ENCODE measurements at places on chromosomes 3 and 15.

DNA sequence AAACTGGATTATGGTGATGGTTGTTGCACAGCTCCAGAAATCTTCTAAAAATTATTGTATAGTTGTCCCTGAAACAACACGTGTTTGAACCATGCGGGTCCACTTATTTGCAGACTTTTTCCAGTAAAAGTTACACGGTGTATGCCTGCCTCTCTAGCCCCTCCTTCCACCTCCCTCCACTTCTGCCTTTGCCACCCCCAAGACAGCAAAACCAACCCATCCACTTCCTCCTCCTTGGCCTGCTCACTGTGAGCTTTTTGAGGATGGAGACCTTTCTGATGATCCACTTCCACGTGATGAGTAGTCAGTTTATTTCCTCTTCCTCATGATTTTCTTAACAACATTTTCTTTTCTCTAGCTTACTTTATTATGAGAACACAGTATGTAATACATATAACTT, 5.4 kb downstream of the CYFIP1 start:
- no peak for DNase-seq

DNA sequence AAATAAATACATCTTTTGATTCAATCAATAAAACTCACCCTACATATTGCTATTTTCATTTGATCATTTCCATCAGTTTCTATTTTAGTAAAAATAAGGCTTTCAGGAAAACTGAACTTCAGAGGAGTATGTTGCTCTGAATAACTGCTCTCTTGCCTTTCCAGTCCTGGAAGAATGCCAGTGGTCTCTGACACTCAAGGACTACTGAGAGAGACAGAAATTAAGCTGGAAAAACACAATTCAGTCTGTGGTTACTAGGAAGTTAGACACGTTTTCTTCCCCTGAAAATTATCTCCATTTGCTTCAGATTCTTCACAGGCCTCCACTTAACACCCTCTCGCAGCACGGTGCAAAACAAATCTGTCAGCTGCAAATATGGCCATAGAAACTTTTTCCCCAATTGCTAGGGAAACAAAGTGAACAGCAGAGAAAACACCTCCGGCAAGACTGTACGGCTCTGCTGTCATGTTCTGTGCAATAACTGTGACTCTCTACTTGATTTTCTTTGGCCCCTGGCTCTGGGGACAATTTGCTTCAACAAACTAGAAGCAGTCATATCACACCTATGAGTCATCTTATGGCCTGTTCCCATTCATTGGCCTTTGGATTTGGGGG, 353.0 kb downstream of the MAGI1 start:
- no peak for DNase-seq

- no peak for DNase-seq
Measured at GRCh38 chr15:58731756-58732535, 17.6 kb downstream of the ADAM10 start.

DNA sequence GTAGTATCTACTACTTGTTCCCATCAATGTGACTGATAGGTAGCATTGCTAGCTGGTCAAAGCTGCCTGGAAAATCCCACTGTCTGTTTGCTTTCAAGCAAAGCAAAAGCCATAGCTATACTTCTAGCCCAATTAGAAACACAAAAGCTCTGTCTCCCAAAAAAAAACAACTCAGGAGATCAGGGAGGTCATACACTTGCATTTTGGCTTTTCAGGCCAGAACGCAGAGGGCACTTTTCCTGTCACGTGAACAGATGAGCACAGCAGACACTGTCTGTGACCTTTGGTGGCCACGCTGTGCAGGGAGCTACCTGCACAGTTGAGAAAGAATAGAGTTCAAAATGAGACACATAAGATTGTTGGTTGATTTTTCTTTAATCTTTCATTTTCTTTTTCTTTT, 441.7 kb upstream of the PDZRN3 start:
- DNase-seq = no peak

- DNase-seq = no peak
Measured at GRCh38 chr3:141746962-141747361, 8.9 kb downstream of the RNF7 start.

DNA sequence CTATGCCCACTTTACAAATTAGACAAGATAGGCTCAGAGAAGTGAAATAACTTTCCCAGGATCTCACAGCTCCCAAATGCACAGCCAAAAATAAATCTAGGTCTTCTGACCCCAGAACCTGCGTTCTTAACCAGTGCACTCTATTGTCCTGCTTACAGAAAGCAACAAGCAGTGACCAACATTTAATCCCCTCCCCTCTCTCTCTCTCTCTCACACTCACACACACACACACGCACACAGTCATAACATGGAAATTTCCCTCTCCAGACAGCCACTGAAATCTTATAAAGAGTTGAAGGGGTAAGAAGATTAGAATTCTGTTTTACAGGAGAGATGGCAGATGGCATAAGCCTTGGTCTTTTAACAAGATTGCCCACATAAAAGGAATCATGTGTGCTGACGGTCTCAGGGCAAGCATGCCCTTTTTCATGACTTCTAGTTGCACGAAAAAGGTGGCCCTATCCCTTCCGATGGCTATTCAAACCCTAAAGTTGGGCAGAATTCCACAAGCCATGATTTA, 29.4 kb downstream of the EOGT start:
- DNase-seq = no peak

- DNase-seq = no peak
Measured at GRCh38 chr15:66027268-66027805, 158.0 kb downstream of the RAB11A start.

GRCh38 chr15:98649472-98650416, 1.4 kb downstream of the IGF1R start:
- DNase-seq = no peak

DNA sequence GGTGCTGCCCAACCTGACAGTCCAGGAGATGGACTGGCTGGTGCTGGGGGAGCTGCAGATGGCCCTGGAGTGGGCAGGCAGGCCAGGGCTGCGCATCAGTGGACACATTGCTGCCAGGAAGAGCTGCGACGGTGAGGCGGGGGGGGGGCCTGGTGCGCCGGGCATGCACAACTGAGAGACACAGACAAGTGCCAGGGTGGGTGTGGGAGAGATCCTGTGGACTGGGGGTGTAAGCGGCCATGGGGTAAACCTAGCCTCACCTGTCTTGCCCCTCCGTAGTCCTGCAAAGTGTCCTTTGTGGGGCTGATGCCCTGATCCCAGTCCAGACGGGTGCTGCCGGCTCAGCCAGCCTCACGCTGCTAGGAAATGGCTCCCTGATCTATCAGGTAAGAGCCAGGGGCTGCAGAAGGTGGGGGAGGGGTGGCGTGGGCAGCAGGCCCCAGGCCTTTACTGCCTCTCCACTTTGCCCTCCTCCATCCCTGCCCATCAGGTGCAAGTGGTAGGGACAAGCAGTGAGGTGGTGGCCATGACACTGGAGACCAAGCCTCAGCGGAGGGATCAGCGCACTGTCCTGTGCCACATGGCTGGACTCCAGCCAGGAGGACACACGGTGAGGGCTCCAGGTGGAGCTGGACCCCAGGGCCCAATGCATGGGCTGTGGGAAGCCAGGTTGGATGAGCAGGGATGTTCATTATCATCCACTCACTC, 3.3 kb downstream of the CHRD start:
- DNase-seq = no peak

- peak; percentile 36 for DNase-seq
Measured at GRCh38 chr3:177357352-177358090, 160.2 kb upstream of the TBL1XR1 start.

DNA sequence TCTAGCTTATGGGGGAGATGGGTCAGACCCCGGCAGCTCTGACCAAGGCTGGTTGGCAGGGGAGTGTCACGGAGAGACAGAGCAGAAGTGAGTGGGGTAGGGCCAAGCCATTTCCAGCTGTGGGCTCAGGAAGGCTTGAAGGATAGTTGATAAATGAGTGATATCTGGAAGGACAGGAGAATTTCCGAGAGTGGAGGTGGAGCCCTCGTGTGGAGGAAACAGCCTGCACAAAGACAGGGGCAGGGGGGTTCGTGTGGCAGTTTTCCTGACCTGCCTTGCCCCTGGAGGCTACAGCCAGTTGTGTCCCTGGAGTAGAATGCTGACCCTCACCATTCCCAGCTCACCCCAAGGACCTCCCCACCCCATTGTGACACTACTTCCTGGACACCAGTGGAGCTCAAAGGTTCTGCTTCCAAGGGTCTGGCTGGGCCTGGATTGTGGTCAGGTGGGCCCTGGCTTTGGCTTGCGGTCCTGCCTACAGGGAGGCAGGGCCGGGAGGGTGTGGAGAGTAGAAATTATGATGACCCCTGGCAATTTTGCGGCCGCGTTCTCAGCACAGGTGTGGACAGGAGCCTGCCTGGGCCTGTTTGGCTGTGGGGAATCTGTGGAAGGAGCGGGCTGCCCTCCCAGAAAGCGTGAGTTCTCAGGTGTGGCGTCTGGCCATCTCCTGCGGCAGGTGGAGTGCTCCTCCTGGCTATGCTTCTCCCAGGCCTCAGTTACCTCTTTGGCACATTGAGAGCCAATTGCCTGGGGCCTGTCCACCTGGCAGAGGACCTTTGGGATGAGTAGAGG, at the start of gene SLC22A14:
Gene SLC22A14, plus strand, starts transcription at position 400 of the 792 bp plus-strand sequence. CDS start 23,733 bp downstream, outside the sequence.
- DNase-seq = no peak

DNA sequence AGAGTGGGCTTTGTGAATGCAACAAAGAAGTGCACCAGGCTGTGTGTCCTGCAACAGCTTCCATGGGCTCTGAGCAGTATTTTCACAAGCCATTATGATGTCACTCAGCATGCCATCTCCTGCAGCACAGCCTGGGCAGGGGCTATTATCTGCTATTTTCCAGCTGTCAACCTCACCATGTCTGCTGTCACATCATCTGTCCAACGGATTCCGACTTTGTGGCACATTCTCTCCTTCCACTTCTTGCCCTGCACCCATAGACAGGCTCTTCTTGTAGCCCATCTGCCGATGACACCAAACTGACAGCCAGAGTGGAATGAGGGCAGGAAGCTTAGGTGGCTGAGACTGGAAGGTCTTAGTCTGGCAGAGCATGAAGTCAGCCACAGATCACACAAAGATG, 691.9 kb downstream of the NTRK3 start:
- no peak for DNase-seq

- no peak for DNase-seq
Measured at GRCh38 chr15:101844916-101845315, 32.9 kb downstream of the OR4F15 start.

- DNase-seq = no peak
Measured at GRCh38 chr3:139522421-139522820, 17.1 kb downstream of the RBP1 start.

- peak; percentile 58 for DNase-seq
Measured at GRCh38 chr15:101014921-101015841, 96.0 kb downstream of the LRRK1 start.

- DNase-seq = no peak
Measured at GRCh38 chr15:67372986-67373675, 118.5 kb downstream of the IQCH start.

DNA sequence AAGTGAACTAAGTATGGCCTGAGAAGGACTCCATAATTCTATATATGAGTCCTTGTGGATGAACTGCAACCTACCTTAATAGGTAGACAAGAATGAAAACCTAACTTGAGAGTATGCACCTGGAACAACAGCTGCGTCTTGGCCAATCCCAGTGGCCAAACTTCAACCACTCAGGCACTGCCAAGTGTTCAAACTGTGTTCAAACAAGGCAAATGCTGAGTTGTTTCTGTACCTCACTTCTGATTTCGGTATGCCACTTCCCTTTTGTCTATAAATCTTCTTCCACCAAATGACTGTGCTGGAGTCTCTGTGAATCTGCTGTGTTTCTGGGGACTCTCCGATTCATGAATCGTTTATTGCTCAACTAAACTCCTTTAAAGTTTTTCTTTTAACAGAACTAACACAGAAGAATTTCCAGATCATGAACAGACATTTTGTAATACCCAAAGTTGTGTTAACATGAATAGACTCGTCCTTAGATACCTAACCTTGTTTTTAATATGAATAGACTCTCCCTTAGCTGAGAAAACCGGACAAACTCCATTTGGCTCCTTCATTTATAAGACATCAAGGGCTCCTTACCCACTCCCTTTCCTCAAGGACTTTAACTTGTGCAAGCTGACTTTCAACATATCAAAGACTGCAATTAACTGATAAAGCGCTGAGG, 4.1 kb downstream of the ZNF717 start:
- DNase-seq = no peak

- no peak for DNase-seq
Measured at GRCh38 chr3:37982331-37982730, 8.3 kb upstream of the VILL start.

- peak; percentile 16 for DNase-seq
Measured at GRCh38 chr15:80776420-80777045, 2.6 kb upstream of the CEMIP start.

DNA sequence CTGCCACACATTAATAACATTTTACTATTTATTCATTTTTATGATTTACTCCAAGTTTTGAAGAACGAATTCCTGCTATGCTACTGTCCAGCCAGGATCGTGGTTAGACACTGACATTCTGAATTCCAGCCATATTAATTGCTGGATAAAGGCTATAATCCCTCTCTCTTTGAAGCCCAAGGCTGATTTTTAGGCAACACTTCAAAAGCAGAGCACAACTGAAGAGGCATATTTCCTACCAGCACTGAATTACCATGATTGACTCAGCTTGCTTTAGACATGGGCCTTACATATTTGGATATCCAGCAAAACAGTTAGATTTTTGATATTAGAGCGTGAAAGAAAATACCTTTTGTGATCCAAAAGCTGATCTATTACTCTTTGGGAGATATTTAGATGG, 205.0 kb downstream of the ZIC1 start:
- DNase-seq = no peak

DNA sequence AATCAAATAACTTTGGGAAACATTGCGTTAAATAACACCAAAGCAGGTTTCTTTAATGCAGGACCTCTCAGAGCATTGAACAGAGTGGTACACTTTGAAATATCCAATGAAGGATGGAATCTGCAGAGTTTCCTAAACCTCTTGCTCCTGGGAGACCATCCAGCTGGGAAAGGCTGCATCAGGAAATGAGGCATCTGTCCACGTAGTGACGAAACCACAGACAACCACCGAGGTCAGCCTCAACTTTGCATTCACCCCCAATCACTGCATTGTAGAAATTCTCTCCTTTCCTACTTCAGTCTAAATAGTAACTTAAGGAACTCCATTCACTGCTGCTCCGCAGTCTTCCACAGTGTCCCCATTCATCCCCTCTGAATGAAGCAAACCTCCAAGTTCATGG, 41.5 kb upstream of the CDV3 start:
- no peak for DNase-seq

- DNase-seq = no peak
Measured at GRCh38 chr3:11552289-11553264, 91.1 kb downstream of the VGLL4 start.

- DNase-seq = no peak
Measured at GRCh38 chr3:136350557-136350956, 100.4 kb downstream of the PCCB start.
